Activated CD4-positive, alpha-beta T cell treated with anti-CD3 and anti-CD28 coated beads, Interleukin-2, Interleukin-4, amounts not matched to agents 100 ng/mL and 50 ng/mL, durations not matched to agents 16 hours and 8 hours (primary cell): ENCODE measurements at places on chromosomes 16 and 17.

- no peak for DNase-seq
These were observed 17.7 kb upstream of the SALL1 start for GRCh38 chr16:51168755-51169154.

DNA sequence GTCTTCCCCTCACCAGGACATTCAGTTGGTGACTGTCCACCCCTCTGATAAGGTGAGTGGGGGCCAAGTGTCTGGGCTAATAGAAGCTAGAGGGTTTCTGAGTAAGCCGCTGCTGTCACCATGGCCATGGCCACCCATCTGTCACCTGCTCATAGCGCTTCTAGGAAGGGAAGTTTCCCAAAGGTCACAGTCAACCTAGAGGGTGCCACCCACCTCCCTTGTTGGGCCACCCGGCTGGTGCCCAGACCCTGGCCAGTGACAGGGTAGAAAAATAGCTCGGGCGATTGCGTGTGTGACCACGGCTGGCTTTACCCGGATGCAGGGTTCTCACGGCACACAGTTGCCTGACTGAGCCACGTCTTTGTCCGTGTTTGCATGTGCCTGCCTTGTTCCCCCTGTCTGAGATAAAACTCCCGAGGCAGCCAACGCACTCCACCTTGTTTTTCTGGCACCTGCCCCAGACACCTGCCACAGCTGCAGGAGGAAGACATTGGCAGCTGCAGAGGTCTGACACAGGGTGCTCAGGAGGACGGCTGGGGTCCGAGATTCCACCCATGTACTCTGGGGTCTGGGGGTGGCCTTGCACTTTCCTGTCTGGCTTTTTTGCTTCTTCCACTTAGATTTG is 809 bp downstream of the PIRT start:
- no peak for DNase-seq

DNA sequence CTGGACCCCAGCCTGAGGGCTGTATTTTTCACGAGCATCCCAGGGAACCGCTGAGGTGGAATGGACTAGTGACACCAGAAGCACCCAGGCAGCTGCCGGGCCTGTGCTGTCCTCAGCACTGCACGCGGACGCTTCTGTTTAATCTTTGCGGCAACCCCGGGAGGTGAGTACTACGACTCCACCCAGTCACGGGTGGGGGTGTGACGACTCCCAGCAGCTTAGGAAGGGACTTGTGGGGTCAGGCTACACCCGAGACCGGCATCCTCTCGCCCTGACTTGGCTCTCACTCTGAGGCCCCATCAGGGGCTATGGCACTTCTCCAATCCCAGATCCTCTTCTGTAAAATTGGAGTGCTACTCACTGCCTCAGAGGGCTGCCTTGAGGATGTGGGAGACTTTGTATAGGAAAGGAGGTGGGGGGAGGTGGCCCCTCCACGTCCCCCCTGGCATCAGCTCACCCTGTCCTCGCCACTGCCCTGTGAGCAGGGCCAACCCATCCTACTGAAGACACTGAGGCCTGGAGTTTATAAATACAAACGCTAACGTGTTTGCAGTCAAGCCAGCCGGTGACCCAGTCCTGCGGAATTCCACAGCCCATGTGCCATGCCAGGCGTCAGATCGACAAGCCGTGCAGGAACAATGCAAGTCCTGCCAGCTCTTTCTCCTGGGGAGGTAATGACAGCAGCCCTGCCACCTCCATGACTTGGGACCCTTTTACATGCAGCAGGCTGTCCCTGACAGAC is 44.4 kb downstream of the PPL start:
- no peak for DNase-seq

DNA sequence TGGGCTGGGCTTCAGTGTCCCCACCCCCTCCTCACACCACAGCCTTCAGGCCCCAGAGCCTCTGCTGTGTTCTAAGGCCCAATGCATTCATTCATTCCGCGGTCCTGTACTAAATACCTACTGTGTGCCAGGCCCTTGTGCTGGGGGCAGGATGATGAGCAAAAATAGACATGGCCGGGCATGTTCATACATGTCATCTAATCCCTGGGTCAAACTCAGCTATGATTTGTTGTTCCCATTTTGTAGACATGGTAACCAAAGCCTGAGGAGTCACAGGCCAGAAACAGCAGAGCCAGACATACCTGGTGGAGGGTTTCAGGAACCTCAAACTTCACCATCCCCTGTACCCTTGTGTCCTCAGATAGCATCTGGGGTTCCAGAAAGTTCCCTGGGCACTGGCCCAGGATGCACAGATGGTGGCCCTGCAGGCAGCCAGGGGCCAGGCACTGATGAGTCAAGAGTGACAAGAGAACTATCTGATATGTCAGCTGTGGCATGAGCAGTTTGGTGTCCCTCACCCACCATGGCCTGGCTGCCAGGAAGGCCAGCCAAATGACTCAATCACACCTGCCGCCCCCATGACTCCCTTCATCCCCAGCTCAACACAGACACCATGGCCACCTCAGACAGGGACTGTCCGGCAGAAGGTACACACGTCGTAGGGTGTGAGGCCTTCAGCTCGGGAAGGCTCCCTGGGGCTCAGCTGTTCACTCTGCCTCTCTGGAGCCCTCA is 2.7 kb upstream of the RRAD start:
- DNase-seq: no peak

- DNase-seq: peak; percentile 61
These were observed 77.3 kb downstream of the MPRIP start for GRCh38 chr17:17119533-17119932.

GRCh38 chr16:82643136-82643535 is 16.4 kb downstream of the CDH13 start:
- DNase-seq: no peak

- DNase-seq: no peak
These were observed 1.1 kb downstream of the LRRC36 start for GRCh38 chr16:67327743-67328142.
